Activated CD8-positive, alpha-beta memory T cell treated with anti-CD3 and anti-CD28 coated beads for 4 hours (primary cell): ENCODE measurements at places on chromosomes 2 and 18.

DNA sequence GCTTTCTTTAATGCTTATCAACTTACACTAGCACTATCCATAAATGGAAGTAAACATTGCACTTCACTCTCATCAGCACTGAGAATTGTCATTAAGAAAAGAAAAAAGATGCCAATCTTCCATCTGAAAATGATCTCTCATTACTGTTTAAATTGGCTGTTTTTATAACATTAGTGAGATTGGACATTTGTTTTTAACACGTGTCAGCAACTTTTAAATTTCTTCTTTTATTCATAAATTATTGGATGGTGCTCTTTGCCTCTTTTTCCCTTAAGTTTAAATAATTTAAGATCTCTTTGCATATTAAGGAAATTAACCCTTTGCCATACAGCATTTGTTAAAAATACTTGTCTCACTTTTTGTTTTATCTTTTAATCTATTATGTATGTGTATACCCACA is 146.5 kb upstream of the CHST9 start:
- no peak for DNase-seq

DNA sequence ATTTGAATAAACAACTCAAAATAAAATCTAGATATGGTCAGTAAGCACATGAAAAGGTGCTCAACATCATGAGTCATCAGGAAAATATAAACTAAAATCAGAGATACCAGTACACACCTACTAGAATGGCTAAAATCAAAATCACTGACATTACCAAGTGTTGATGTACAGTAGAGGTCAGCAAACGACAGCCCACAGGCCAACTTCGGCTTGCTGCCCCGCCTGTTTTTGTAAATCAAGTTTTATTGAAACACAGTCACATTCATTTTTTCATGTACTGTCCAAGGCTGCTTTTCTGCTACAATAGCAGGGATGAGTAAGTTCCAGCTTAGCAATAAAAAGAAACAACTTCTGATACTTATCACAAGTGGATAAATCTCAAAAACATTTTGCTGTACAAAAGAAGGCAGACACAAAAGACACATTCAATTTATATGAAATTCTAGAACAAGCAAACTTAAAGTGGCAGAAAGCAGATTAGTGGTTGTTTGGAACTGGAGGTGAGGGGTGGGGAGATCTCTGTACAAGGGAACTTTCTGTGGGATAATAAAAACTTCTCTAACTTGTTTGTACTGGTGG is 32.1 kb downstream of the TRAK2 start:
- no peak for DNase-seq

- no peak for DNase-seq
These were observed 76.4 kb upstream of the ITGA6 start for GRCh38 chr2:172350839-172351479.

- no peak for DNase-seq
These were observed 85.3 kb downstream of the VWA3B start for GRCh38 chr2:98172150-98172765.

DNA sequence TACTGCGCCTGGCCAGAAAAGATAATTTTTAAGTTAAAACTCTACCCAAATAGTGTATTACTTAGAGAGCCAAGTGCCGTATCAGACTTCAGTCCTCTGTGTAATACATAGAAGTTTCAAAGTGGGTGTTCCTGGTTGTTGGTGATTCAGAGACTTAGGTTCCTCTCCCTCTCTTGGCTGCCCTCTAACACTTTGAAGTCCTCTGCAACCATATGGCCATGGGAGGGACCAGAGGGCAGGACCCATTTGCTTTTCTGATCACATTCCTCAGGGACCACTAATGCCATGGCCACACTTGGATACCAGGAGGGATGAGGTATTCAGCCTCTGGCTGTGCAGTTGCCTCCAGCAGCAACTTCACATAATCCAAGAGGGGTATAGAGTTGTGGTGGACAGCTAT is 131.5 kb downstream of the CAPN13 start:
- DNase-seq, result no peak
